ENCODE measurements at places on chromosomes 11 and 22.

DNA sequence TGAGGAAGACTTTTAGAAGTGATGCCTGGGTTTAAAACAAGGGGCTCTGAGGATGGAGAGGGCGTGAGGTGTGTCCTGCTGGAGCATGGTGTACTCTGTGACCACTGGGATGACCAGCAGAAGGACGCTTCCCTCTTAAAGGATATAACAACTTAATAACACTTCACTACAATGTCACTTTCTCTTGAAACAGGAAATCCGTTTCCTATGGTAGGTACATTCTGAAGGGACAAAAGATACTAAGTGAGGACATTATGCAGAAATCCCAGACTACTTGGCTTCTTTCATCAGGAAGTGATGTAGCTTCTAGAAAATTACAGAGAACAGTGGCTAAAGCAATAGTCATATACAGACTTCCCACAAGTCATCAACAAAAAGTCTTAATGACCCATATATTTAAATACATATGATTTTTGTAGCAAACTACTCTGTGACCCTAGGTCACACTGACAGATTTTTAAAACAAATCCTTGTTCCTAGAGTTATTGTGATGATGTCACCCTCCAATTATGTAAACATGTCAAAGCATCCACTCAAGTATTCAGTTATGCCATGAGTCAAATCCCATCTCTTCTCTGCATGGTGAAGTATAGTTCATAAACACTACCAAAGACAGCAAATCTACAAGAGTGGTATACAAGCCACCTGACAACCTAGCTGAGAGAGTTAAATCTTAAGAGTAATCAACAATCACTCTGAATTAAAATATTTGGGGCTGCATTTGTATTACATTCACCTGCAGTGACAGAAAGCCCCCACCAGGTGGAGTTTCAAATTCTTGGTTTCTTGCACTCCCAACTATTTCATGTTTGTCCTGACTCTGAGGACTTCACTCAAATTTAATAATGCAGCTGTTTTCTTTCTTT, 32.8 kb downstream of the PITPNB start:
- peak; percentile 74 for ATAC-seq

DNA sequence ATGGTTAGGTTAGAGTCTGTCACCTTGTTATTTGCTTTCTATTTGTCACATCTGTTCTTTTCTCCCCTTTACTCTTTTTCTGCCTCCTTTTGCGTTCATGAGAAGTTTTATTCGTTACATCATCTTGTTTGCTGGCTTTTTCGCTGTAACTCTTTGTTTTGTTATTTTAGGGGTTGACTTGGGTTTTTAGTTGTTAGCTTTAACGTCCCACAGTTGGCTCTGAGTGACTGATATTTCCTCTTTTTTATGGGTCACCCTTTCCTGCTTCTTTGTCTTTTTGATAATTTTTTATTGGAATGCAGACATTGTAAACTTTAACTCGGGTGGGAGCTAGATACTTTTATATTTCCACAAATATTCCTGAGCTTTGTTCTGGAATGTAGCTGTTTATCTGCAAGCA, 13.3 kb upstream of the TNNT3 start:
- no peak for ATAC-seq

GRCh38 chr11:101889767-101890166, 25.0 kb upstream of the CEP126 start:
- ATAC-seq = no peak

GRCh38 chr11:80719292-80719646, 1278.4 kb upstream of the TENM4 start:
- ATAC-seq = no peak

DNA sequence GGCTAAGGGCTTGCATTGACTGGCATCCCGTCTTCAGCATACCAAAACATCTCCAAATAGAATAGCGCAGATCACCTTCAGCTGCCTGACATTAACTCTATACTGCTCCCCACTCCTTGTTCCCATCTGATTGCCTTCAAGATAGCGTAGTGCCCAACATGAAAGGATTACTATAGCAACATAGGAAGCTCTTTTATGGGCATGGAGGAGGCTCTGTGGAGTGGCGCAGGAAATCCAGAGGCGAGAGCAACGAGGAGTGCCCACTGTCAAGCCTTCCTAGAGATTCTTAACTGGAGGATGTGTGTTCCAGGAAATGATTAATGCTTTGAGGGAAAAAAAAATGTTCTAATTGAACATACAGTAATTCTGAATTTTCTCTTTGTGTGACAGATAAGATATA, 213.3 kb downstream of the CADM1 start:
- no peak for ATAC-seq

DNA sequence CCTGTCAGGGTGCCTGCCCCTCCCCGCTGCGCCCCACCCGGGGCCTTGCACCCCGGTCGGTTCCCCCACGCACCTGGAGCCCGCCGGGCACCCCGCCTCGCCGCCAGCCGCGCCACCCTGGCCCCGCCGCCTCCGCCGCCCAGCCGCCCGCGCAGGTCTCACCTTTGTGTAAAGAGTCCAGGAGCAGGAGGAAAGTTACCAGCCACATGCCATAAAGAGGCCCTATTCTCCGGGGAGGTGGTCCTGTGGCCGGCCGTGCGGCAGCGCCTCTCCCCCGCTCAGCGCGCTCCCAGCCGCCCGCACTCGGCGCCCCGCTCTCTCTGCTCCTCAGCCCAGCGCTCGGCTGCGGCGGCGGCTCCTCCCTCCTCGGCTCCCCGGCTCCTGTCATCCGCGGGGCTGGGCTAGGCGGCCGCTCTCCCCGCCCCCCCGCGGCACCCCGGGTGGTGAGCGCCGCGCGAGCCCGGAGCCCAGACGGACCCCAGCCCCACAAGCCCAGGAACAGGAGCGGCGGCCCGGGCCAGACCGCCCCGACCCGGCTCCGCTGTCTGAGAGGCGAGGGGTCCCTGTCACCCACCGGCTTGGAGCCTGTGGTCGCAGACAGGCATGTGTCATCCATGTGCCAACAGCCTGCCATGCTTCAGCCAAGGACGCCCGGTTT, at the start of gene DSCAML1:
Gene DSCAML1 (minus strand): TSS at position 345 of the 658 bp plus-strand sequence. CDS start 137 bp downstream, at position 208.
- peak; percentile 90 for ATAC-seq

DNA sequence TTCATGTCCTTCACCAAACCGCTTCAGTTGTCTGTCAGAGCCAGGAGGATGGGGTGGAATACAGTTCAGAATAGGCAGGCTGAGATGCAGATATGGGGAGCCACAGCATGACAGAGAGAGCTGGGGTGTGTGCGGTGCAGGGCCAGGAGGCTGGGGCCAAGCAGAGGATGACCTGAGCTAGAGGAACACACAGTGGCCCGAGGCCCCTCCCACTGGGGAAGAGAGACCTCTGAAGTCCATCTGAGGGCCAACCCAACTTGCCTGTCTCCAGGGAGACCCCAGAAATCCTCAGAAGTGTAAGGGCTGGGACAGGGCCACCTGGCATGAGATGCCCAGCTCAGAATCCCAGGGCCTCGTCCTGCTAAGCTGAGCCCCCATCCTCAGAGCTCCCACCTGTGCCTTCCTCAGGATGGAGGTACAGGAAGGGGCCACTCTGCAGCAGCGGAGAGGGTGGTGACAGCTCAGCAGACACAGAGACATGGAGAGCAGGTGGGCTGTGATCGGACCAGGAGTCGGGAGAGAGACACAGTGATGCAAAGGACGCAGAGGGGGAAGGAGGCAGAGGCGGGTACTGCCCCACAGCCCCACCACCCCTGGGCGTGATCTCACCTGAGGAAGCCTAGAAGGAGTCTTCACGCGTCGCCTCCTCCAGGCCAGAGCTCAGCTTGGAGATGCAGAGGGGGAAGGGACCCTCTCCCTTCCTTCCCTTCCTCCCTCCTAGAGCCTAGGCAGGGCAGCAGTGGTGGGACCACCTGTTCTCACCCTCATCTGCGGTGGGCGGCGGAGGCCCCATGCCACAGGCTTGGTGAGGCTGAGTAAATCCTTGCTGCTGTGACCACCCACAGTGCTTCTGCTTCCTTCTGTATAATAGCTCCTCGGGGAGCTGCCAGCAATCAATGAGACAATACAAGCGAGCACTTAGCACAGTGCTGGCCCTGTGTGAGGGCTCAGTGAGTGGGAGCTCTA, 9.1 kb upstream of the TUB start:
- ATAC-seq = no peak

DNA sequence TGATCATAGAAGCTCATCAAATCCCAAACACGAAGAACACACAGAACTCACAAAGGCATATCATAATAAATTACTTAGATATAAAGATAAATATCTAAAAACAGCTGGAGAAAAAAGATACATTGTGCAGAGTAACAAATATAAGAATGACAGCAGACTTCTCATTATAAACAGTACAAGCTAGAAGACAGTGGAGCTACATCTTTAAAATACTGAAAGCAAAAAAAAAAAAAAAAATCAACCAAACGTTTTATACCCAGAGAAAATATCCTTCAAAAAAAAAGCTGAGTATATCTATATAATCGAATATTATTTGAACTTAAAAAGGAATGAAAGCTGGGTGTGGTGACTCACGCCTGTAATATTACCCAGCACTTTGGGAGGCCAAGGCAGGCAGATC, 90.0 kb downstream of the SBF2 start:
- ATAC-seq = no peak
